ENCODE measurements at places on chromosomes 4 and X.

GRCh38 chr4:147760695-147761094, 28.8 kb downstream of the ARHGAP10 start:
- DNase-seq, result peak; percentile 46

- DNase-seq, result no peak
Measured at GRCh38 chr4:19925516-19925915, 326.2 kb upstream of the SLIT2 start.

DNA sequence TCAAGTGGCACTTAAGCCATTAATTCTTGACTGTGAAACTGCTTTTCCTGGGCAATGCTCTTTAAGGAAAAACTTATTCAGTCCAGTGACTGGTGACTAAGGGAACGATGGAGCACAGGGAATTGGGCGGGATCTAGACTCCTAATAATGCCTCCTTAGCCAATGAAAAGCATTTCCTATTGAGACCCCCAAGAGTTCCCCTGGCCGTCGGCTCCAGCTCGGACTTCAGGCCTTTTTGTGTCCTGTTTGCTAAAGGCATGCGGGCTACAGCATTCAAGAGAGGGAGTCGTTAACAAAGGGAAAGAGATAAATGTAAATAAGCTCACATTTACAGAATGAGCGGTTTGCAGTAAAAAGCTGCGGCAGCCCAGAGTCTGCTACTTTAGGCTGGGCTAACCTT, at the start of gene LPAR4:
Gene LPAR4 (plus strand): TSS at position 232 of the 400 bp plus-strand sequence. CDS start 7,150 bp downstream, outside the sequence.
- no peak for DNase-seq

GRCh38 chr4:90425893-90426292, 298.7 kb downstream of the CCSER1 start:
- DNase-seq, result no peak

- no peak for DNase-seq
Measured at GRCh38 chr4:94722270-94722669, 35.5 kb upstream of the BMPR1B start.

GRCh38 chrX:119008110-119008744, 33.8 kb downstream of the LONRF3 start:
- DNase-seq, result no peak

GRCh38 chr4:185096032-185096653, 46.9 kb upstream of the SLC25A4 start:
- DNase-seq, result peak; percentile 24

DNA sequence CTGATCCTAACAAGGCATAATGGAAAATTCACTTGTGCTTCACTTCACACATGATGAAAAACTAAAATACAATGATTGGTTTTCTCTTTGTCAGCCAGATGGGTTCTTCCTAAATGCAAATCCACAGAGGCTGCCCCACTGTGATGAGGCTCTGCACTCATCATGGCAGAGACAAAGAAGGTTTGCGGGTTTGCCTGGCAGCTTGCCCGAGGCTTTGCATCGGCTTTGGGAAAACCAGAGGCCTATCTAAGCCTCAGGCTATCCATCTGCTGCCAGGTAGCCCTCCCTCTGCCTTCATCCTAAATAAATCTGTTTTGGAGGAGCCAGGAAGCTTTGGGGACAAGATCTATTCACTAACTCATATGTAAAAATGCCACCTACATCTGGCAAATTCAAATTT, 244.2 kb downstream of the PACRGL start:
- DNase-seq, result no peak

GRCh38 chr4:76993787-76994641, 44.5 kb downstream of the SEPTIN11 start:
- peak; percentile 51 for DNase-seq

DNA sequence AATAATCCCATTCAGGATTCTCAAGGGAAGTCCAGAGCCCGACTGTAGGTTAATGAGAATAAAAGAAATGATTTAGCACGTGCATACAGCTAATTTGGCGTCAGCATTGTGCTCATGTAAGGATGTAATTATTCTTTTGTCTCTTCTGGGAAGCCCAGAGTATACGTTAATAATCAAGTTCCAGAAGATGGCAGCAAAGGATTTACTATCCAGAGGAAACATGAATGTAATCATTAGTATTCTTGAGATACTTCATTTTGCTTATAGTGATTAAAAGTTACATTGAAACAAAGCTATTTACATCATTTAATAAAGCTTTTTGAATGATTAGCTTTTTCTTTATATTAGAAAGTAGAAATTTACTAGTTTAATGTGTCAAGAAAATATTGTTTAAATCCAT, 27.1 kb upstream of the MAP9 start:
- peak; percentile 67 for DNase-seq

GRCh38 chr4:110190249-110190648, 8.2 kb downstream of the ELOVL6 start:
- no peak for DNase-seq

DNA sequence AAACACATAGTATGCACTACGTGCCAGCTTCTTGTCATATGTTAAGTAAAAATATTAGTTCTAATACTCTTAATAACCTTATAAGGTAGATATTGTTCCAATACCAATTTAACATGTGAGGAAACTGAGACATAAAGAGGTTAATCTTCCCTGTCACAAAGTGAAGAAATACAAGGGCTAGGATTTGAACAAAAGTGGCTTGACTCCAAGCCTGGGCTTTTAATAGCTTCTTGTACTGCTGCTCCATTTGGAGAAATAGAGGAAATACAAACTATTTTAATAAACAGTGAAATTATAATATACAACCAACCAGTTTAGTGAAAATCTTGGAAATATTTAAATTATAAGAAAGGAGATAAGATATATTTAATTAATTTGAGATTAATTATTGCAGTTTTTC, 33.2 kb downstream of the TLL1 start:
- no peak for DNase-seq

DNA sequence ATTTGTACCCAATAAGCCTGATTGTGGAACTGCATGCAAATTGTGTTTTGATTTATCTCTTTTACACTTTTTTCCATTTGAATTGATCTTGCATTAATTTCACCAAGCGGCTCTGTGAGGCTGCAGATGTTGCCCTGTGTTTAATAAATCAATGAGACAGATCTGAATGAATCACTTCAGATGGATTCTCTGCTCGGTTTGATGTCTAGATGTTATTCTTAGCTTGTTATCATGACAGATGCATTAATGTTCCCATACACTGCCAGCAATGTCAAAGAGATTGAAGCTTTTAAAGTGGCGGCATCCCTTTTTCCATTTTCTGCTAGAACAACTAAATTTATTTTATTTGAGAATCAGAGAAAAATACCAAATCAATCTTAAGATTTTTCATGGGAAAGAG, 6.3 kb downstream of the DACH2 start:
- no peak for DNase-seq

DNA sequence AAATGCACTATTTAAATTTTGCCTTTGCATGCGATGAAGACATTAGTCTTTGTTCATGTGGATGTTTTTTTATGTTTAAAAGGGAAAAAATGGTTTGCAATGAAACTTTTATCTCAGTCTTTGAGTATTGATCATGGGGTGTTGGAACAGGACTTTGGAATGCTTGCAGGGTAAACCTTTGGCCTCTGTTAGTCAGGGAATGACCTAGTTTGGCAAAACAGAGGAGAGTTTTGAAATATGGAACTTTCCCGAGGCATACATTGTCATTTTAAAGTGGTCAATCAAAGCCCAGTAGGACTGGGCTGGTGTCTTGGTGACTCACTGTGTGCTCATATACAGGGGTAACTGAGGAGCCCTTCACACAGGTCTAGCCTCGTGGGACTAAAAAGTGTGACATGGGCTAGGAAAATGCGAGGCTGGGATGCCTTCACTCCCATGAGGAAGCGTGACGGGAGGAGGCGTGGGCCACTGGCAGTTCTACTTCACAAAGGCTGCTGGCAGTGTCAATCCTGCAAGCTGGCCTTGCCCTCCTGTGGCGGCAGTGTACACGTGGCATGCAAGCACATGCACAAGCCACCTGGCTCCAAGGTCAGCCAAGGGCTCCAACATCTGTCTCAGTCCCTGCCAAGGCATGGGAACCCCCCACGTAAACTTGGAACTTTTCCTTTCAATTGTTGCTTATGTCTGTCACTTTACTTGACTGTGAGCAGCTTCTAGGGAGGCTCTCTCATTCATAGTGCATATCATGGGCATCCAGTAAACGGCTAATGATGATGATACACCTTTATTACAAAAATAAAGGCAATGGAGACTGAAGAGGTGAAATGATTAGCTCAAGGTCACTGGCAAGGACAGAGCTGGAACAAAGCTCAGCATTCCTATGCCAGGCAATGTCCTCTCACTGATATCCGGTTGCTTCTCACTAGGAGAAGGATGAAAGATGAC, 5.2 kb upstream of the F11 start:
- DNase-seq, result no peak

GRCh38 chrX:152991123-152991522, 2.8 kb downstream of the PNMA5 start:
- DNase-seq, result no peak

DNA sequence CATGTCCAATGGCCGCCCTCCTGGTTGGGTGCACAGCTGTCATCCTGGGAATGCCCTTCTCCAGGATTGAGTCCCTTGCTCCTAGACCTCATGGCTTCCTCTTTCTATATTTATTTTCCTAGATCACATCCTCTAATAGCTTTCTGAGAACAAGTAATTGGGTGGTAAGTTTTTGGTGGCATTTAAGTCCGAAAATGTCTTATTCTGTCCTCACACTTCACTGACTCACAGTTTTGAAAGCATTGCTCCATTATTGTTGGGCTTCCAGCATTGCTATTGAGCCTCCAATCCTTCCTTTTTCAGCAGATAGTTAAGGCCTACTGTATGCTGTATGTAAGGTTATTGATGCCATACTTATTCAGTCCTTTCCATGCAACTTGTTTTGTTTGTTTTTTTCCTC, 25.9 kb downstream of the PGM2 start:
- DNase-seq, result no peak

GRCh38 chrX:117711782-117712181, 404.8 kb downstream of the KLHL13 start:
- no peak for DNase-seq

- DNase-seq, result no peak
Measured at GRCh38 chr4:120855307-120856001, 67.1 kb downstream of the PRDM5 start.

GRCh38 chr4:10034136-10034535, 12.8 kb upstream of the SLC2A9 start:
- DNase-seq, result no peak

GRCh38 chr4:80144676-80145470, 52.4 kb upstream of the PRDM8 start:
- DNase-seq, result peak; percentile 70

GRCh38 chr4:59689149-59689548, 1511.0 kb upstream of the ADGRL3 start:
- no peak for DNase-seq

DNA sequence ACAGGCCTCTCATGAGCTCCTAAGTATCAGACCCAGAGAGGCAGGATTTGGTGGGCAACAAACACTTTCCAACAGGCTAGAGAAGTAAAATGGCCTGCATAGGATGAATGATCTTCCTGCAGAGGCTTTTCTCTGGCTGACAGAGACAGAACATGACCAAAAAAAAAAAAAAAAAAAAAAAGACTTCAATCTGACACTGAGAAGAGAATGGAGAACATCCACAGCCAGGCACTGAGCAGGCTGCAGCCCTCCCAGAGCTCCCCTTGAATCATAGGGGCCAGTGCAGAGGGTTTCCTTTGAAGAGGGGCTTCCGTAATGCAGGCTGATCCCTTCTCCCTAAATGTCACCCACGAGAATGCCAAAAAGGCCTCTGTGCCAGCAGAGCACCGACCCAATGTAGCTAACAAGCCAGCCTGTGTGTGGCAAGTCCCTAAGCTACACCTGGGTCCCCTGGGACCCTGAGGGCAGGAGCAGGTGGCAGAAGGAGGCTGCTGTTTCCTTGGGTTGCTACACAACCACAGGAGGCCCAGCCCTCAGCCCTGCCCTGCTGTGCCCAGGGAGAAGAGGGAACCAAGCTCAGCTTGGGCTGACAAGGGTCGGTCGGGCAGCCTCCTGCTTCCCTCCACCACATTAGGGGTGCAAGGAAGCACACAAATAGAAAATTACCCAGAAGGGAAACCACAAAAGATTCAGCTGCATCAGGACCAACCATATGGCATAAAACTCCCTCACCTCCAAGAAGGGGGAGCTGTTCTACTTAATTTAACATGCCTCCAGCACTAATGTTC, 55.6 kb downstream of the MAP7D2 start:
- DNase-seq, result no peak
